ENCODE measurements at places on chromosomes 6 and 20.

DNA sequence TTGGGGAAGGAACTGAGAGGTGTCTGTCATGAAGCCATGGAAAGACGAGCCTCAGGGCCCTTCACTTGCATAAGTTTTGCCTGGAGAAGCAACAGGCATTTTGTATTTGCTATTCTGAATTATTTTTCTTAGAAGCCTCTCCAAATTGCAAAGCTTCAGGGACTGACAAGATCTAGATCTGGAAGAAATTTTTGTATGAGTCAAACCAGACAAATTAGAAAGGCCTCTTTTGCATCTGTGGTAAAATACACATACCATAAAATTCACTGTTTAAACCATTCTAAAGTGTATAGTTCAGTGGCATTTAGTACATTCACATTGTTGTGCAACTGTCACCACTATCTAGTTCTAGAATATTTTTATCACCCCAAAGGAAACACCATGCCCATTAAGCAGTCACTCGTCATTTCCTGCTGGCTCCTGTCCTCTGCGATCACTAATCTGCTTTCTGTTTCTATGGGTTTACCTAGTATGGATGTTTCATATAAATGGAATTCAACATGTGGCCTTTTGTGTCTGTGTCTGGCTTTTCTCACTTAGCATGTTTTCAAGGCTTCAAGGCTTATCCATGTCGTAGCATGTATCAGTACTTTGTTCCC lies 269.1 kb downstream of the PHF3 start:
- DNase-seq = peak; percentile 30

- DNase-seq = no peak
These were observed 123.2 kb downstream of the HACE1 start for GRCh38 chr6:104736545-104736944.

GRCh38 chr20:1094751-1095150 lies 23.7 kb upstream of the PSMF1 start:
- no peak for DNase-seq

DNA sequence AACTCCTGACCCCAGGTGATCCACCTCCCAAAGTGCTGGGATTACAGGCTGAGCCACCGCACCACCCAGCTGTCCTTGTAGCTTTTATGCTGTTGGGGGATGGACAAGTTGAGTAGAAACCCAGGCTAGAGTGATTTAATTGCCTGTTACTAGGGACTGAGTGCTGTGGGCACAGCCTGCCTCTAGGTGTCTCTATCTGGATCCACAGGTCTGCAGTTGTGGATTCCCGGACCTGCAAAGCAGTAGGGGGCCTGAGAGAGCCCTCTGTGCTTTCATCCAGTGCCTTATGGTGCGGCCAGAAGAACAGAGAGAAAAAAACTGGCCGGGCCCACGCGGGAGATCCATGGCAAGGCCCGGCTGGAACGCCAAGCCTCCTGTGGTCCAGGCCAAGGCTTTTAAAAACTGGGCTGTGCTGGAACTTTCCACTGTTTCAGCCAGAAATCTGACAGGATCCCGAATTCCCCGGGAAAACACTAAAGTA lies 5.2 kb downstream of the SIRPA start:
- no peak for DNase-seq

GRCh38 chr6:93624408-93624807 lies 205.0 kb upstream of the EPHA7 start:
- no peak for DNase-seq

DNA sequence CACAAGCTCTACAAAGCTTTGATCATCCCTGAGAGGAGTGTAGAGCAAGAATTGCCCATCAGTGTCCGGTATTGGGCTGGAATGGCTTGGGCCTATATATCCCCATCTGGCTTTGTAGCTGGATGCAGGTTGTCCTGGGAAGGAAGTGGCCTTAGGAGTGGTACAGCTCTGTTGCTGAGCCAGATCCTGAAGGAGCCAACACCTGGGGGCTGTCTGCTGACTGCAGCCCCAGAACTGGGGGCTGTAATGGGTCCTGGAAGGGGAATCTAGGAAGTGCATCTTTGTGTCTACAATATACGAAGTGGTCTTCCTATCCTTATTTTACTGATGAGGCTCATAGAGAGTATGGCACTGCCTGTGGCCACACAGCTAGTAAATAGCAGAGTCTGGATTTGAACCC lies 145.9 kb downstream of the CDC5L start:
- DNase-seq = no peak

Measured in KG1 (cell line).